ENCODE measurements at places on chromosomes 11 and 22. TPM values are rescaled to one million over a fixed set of nuclear protein-coding genes. Genes with fewer than 3 reads are reported as not detected.

HOATZ gene
- not detected for total RNA-seq

DNA sequence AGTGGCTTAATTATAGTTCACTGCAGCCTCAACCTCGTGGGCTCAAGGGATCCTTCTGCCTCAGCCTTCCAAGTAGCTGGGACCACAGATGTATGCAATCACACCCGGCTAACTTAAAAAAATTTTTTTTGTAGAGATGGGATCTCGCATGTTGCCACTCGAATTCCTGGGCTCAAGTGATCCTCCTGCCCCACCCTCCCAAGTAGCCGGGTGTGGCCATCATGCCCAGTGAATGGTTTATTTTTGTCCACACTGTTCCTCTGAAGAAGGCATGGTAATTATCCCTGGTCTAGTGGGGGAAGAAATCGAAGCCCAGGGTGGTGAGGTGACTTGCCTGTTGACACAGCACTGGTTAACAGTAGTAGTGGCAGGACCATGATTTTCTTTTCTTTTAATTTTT is 1.9 kb downstream of the SAC3D1 start:
- H3K27ac ChIP-seq: no peak overlapping the region
- H3K27me3 ChIP-seq: no peaks in the 10 kb centered on the region
- DNase-seq: peak; percentile 4
- peaks cover 5% of the 10 kb centered on the region for H3K36me3 ChIP-seq
- H3K4me1 ChIP-seq: peaks cover 21% of the 10 kb centered on the region

DNA sequence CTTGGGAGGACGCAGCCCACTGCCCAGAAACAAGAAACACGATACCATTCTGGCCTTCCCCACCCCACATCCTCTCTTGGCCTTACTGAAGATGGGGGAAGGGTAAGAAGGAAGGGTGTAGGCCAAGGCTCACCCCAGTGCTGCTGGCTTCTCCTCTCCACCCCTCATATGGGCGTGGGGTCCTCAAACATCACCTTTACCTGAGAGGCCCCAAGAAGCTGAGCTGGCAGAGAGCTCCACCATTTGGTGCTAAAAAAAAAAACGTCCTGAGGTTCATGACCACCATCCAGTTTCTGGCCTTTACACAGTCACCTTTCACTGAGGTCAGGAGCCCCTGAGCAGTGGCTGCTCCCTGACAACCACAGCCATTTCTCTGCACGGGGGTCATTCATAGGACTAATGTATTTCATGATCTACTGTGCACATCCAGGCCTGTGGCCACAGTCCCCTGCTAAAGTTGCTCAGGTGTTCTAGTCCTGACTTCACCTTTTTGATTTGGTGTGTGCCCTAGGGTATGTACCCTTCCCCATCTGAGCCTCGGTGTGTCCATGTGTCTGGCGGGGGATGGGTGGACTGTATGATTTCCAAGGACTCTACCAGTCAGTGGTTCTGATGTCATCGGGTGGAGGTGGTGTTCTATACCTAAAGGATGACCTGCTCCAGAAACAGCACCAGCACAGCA is 15.1 kb downstream of the RHOG start:
- no peaks in the 10 kb centered on the region for H3K27me3 ChIP-seq
- peaks cover 35% of the 10 kb centered on the region for H3K36me3 ChIP-seq
- DNase-seq: peak; percentile 39
- peaks cover 7% of the 10 kb centered on the region for H3K4me1 ChIP-seq
- no peak overlapping the region for H3K27ac ChIP-seq

SLC5A1 gene
- not detected for total RNA-seq

DNA sequence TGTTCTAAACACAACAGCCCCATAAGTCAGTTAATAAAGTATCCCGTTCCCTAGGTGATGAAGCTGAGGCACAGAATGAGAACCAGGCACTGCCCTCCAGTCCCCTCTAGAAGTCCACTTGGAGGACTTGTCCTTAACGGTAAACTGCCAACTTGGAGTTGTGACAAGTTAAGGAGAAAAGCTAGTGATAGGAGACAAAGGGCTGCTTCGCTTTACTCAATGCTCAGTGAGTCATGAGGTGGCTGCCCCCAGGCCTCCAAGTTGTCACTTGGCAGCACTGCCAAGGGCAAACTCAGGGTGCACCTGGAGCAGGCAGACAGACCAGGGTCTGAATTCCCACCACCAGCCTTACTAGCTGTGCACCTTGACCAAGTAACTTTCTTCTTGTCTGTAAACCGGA is 13.5 kb downstream of the SLC43A1 start:
- H3K4me1 ChIP-seq: peaks cover 9% of the 10 kb centered on the region
- H3K4me3 ChIP-seq: no peak overlapping the region
- peak; percentile 74 for DNase-seq
- no peak overlapping the region for H3K27ac ChIP-seq
- H3K36me3 ChIP-seq: no peaks in the 10 kb centered on the region

OR51I2 gene
- not detected for total RNA-seq

MMP1 gene
- total RNA-seq: 0.72 TPM

GRCh38 chr22:36331912-36332622 is 55.7 kb downstream of the MYH9 start:
- H3K27ac ChIP-seq: peak overlapping the region; percentile 99
- peaks cover 100% of the 10 kb centered on the region for H3K4me1 ChIP-seq
- H3K36me3 ChIP-seq: peaks cover 85% of the 10 kb centered on the region
- no peaks in the 10 kb centered on the region for H3K27me3 ChIP-seq

- H3K4me1 ChIP-seq: no peaks in the 10 kb centered on the region
- no peak overlapping the region for H3K4me3 ChIP-seq
- H3K27ac ChIP-seq: no peak overlapping the region
- no peaks in the 10 kb centered on the region for H3K36me3 ChIP-seq
- H3K27me3 ChIP-seq: peaks cover 6% of the 10 kb centered on the region
- no peak for DNase-seq
Measured at GRCh38 chr11:61054927-61055562, 47.2 kb upstream of the CD5 start.

GRCh38 chr11:64716473-64717267 is 6.3 kb downstream of the NRXN2 start:
- H3K4me3 ChIP-seq: no peak overlapping the region
- peaks cover 57% of the 10 kb centered on the region for H3K27me3 ChIP-seq
- DNase-seq: peak; percentile 85
- no peaks in the 10 kb centered on the region for H3K4me1 ChIP-seq
- no peak overlapping the region for H3K27ac ChIP-seq

- H3K36me3 ChIP-seq: no peaks in the 10 kb centered on the region
- H3K27me3 ChIP-seq: no peaks in the 10 kb centered on the region
- H3K27ac ChIP-seq: no peak overlapping the region
- no peak overlapping the region for H3K4me3 ChIP-seq
- H3K4me1 ChIP-seq: no peaks in the 10 kb centered on the region
- no peak for DNase-seq
Measured at GRCh38 chr11:8531312-8531711, 62.7 kb downstream of the STK33 start.

GRCh38 chr11:1298695-1299492 is 10.5 kb downstream of the TOLLIP start:
- no peak overlapping the region for H3K4me3 ChIP-seq
- H3K27me3 ChIP-seq: no peaks in the 10 kb centered on the region
- H3K27ac ChIP-seq: peak overlapping the region; percentile 29

GRCh38 chr22:19555651-19556050 is 31.4 kb upstream of the CLDN5 start:
- H3K36me3 ChIP-seq: no peaks in the 10 kb centered on the region
- no peak overlapping the region for H3K27ac ChIP-seq
- H3K4me1 ChIP-seq: no peaks in the 10 kb centered on the region
- no peak for DNase-seq
- H3K4me3 ChIP-seq: no peak overlapping the region

APOA1 gene
- total RNA-seq: 0.29 TPM

DNA sequence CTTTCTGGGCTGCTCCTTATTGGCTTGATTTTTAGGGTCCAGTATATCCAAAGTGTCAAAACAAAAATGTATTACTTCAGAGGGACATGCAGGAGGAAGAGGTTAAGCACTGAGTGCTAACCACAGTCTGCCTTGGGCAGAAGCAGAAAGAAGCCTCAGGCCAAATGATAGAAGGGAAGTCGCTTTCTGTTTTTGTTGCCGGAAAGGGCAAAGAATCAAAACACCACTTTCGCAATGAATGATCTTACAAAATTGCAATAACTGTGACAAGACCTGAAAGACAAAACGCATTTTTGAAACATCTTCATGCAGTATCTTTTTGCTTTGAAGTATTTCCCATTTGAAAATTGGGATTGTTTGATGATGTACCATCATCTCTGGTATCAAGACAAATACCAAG is 70.1 kb upstream of the PICALM start:
- no peak for DNase-seq
- H3K4me3 ChIP-seq: no peak overlapping the region
- no peaks in the 10 kb centered on the region for H3K36me3 ChIP-seq
- H3K4me1 ChIP-seq: peaks cover 25% of the 10 kb centered on the region

- peaks cover 2% of the 10 kb centered on the region for H3K4me1 ChIP-seq
- H3K36me3 ChIP-seq: no peaks in the 10 kb centered on the region
- H3K4me3 ChIP-seq: no peak overlapping the region
- no peak overlapping the region for H3K27ac ChIP-seq
- DNase-seq: peak; percentile 91
Measured at GRCh38 chr11:46338988-46339666, 8.1 kb upstream of the DGKZ start.

- no peaks in the 10 kb centered on the region for H3K27me3 ChIP-seq
- no peak overlapping the region for H3K4me3 ChIP-seq
- H3K4me1 ChIP-seq: no peaks in the 10 kb centered on the region
- no peak overlapping the region for H3K27ac ChIP-seq
- peak; percentile 76 for DNase-seq
- no peaks in the 10 kb centered on the region for H3K36me3 ChIP-seq
Measured at GRCh38 chr22:49577168-49578060, 250.3 kb downstream of the BRD1 start.

EFEMP2 gene
- total RNA-seq: 94.8 TPM

DNA sequence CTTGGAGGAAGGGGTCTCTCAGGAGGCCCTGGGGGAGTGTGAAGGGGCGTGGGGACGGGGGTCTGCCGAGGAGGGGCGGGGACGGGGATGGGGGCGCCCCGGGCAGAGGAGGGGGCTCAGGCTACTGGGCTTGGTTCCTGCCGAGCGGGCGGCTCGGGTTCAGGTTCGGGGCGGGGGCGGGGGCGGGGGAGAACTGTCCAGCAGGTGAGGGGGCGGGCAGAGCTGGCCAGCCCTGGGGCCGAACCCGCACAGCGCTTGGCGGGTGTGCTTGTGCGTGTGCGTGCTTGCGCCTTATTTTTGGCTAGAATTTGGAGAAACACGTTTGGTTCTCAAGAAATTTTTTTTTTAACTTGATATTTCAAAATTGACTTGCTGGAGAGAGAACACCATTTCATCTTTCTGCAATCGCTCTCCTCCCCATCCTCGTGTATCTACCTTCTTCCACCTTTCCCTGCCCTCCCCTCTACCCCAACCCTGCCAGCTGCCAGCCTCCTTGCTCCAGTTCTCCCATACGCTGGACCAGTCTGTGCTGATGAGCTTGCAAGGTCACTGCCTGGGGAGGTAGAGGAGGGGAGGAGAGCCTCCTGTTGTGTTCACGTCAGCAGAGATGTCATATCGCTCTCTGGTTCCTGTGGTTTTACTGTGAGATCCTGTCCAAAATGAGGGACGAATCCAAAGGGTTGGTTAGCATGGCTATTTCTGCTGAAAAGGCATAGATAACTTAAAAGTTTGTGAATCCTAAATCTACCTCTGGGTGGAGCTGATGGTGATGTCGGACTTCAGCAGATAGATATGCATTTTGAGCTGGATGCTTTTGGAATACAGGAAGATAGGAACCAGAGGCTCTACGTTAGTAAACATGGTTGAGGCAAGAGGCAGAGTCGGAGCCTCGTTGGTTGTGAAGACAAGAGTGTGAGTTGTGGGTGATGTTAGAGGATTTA is 668 bp downstream of the MADD start:
- no peaks in the 10 kb centered on the region for H3K27me3 ChIP-seq
- H3K4me3 ChIP-seq: peak overlapping the region; percentile 80
- DNase-seq: peak; percentile 92
- peaks cover 23% of the 10 kb centered on the region for H3K4me1 ChIP-seq

DNA sequence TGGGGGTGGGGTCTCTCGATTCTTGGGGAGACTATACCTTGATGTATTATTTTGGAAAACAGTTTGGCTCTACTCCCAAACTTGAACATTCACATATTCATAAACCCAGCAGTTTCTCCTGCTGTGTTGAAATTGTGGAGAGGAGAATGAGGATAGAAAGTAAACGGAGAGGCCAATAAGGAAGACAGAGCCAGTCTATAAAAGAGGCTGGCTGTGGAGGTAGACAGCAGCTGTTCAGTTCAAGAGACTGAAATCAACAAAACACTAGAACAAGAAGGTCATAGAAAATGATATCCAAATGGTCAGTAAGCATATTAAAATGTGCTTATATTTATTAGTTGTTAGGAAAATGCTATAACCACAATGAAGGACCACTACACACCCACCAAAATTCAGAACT is 1.9 kb upstream of the MOGAT2 start:
- no peak for DNase-seq
- H3K27ac ChIP-seq: no peak overlapping the region
- peaks cover 18% of the 10 kb centered on the region for H3K27me3 ChIP-seq
- H3K4me1 ChIP-seq: no peaks in the 10 kb centered on the region

MUC6 gene
- not detected for total RNA-seq

GRCh38 chr11:17561526-17561925 is 14.5 kb downstream of the OTOG start:
- no peaks in the 10 kb centered on the region for H3K4me1 ChIP-seq
- DNase-seq: no peak
- H3K27ac ChIP-seq: no peak overlapping the region
- peaks cover 7% of the 10 kb centered on the region for H3K27me3 ChIP-seq
- H3K36me3 ChIP-seq: no peaks in the 10 kb centered on the region

DNA sequence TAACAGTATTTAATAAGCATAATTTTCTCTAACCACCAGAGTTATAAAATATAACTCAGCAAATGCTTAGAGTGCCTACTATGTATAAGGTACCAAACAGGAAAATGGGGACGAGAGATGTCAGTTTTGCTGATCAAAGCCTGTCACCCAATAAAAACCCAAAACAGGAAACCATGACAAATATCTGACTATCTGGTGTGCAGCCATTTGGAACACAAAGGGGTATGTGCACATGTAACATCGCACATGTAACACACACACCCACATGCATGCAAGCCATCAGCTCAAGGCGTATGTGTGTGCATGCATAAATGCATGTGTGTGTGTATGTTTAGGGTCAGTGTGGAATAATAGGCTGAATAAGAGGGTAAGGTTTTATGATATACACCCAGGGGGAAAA is 64.2 kb downstream of the PRR5L start:
- H3K27ac ChIP-seq: no peak overlapping the region
- no peaks in the 10 kb centered on the region for H3K27me3 ChIP-seq
- peaks cover 21% of the 10 kb centered on the region for H3K4me1 ChIP-seq
- H3K4me3 ChIP-seq: no peak overlapping the region
- no peak for DNase-seq
- H3K36me3 ChIP-seq: no peaks in the 10 kb centered on the region

PNPLA5 gene
- not detected for total RNA-seq

Measured in osteoblast (primary cell).